ENCODE measurements at places on chromosomes 7 and 10.

- no peak for DNase-seq
Measured at GRCh38 chr10:102773986-102774385, 30.2 kb downstream of the WBP1L start.

DNA sequence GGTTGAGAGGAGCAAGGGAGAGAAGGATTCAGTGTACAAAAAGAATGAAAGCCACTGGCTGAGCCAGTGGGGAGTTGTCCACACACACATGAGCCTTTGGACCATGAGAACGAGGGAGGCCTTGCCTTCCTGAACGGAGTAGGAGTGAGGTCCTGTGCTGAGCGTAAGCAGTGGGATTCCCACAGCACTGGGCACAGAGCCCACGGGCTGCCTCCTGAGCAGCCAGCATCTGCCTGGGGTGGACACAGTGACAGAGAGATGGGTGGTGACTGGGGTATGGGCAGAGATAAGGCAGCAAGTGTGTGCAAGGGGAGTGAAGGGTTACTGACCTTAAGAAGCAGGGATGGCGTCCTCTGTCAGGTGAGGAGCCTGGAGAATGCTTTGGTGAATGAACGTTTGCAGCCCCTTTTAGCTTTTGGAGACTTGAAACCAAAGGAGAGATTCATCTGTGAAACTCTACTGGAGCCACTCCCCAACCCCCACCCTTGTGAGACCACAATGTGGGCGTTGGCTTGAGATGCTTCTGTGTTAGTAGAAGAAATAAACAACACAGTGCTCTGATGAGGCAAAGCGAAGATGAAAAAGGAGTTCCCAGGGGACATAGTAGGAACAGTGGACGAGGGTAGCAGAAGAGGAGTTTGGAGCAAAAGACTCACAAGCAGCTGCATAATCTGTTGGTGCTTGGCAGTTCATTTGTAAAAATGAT is 56.5 kb downstream of the FIGNL1 start:
- no peak for DNase-seq

GRCh38 chr7:5396542-5396941 is 27.1 kb downstream of the TNRC18 start:
- DNase-seq, result no peak

- DNase-seq, result no peak
Measured at GRCh38 chr10:22700489-22700888, 13.9 kb downstream of the PIP4K2A start.

- no peak for DNase-seq
Measured at GRCh38 chr7:132489776-132490237, 86.5 kb downstream of the PLXNA4 start.

- DNase-seq, result no peak
Measured at GRCh38 chr7:137519947-137520346, 176.4 kb upstream of the PTN start.

GRCh38 chr10:131946880-131947279 is 34.8 kb downstream of the BNIP3 start:
- no peak for DNase-seq

DNA sequence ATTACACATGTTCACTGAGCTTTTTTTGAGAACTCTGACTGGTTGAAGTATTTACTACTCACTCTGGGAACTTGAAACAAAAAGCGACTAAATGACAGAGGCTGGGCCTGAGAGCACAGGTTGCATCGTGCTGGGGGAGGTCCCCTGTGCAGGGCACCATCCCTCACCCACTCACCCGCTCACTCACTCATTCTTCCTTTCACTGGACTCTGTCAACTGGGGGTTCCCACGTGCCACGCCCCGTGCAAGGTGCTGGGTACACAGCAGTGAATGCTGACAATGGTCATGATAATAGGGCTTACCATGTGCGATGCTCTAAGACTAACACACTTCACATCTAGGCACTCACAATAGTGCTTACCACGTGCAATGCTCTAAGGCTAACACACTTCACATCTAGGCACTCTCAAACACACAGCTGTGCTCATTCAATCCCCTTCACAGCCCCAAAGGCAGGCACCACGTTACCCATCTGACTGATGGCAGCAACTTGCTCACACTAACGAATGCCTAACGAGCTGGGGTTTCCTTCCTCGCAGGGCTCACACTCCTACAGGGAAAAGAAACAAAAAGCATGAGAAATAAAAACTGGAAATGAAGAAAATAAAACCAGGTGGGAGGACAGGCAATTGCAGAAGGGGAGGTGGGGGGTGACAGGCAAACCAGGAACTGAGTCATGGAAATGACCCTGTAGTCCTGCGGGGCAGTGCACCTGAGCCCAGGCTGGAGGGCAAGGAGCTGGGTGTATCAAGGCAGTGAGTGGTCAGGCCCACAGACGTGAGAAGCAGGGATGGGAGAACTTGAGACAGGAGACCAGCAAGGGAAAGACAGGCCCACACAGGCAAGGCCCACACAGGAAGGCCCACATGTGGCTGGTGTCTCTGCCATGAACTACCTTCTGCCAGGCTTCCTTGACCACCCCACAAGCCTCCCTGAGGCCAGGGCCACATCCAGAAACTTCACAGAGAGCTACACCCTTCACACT is 147.0 kb upstream of the FAM20C start:
- DNase-seq, result no peak

Data from NCI-H2029 (cell line).